Glomerular endothelial cell (primary cell): ENCODE measurements at places on chromosomes 6 and 20. TPM values are rescaled to one million over a fixed set of nuclear protein-coding genes. Genes with fewer than 3 reads are reported as not detected.

The DDX43 gene
- total RNA-seq = 1.2 TPM in 1 of 2 replicates, not detected in the other

The NEU1 gene
- total RNA-seq = 82.6 and 83.5 TPM in 2 replicates

The C6orf132 gene
- total RNA-seq = 2.1 and 2.2 TPM in 2 replicates

- DNase-seq = no peak
Observed at GRCh38 chr6:29907637-29908340, 34.5 kb upstream of the HLA-A start.

DNA sequence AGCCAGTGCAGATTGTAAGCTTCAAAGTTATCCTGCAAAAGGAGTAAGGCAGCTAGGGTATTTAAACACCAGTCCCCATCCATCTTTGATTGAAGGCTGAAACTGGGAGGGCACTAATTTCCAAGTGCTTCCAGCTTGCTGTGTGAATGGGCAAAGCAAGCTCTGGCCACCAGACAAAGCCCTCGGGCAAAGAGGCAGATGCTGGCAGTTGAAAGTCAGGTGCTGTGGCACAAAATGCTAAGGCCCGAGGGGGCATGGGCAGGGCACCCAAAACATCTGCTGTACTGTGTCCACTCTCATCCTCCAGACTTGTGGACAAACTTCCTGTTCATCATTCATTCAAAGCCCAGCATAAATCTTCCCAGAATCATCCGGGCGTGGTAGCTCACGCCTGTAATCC, 62.9 kb downstream of the TRMT6 start:
- DNase-seq = no peak
